ENCODE measurements at places on chromosomes 11 and 22.

- no peak for DNase-seq
Measured at GRCh38 chr11:103109818-103110388, 677 bp downstream of the DYNC2H1 start.

DNA sequence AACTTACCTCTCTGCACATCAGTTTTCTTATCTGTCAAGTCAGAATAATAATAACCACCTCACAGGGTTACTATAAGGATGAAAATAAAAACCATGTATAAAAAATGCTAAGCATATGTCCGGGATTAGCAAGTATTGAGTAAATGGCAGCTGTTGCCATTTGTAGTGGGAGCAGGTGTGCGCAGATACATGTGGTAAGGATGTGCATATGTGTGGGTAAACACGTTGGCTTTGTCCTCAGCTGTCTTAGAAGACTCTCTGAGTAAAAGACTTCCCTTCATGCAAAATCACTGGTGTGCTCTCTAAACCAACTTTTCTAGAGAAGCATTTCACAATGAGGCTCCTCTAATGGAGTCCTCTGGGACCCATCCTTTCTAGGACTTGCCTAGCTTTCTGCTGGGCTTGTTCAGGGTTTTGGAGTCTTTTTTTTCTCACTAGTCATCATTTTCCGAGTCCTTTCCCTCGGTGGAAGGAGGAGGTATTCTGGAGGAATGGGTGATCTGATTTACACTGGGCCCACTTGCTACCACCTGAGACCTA is 62.4 kb downstream of the NELL1 start:
- no peak for DNase-seq

DNA sequence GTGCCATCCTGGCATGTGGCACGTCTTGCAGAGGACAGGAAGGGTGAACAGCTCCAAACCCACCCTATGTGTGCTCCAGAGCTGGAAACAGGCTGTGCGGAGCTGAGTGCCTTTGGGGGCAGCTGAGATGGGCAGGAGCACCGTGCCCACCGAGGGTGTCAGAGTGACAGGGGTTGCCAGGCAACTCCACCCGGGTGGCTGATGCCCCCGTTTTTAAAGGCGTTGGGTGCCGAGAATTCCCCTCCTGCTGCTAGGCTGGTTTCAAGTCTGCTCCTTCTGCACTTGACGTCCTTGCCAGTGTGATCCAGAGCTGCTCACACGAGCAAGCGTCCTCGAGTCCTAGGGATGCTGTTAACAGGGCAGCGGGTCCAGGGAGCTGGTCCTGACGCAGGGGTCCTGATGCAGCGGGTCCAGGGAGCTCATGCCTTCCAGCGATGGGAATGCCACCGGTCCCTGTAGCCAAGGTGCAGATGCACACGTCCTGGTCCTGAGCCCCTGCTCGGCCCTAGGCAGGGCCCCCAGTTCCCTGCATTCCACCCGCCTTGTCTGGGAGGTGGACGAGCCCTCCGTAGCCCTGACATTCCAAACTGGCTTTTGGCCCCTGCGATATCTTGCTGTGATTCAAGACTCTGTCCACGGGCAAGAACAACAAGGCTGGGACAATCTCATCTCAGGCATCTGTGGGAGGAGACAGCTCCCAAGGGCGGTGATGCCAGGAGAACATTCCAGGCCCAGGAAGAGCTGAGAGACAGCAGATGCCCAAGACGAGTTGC is 4.9 kb downstream of the KCNQ1 start:
- DNase-seq = no peak

DNA sequence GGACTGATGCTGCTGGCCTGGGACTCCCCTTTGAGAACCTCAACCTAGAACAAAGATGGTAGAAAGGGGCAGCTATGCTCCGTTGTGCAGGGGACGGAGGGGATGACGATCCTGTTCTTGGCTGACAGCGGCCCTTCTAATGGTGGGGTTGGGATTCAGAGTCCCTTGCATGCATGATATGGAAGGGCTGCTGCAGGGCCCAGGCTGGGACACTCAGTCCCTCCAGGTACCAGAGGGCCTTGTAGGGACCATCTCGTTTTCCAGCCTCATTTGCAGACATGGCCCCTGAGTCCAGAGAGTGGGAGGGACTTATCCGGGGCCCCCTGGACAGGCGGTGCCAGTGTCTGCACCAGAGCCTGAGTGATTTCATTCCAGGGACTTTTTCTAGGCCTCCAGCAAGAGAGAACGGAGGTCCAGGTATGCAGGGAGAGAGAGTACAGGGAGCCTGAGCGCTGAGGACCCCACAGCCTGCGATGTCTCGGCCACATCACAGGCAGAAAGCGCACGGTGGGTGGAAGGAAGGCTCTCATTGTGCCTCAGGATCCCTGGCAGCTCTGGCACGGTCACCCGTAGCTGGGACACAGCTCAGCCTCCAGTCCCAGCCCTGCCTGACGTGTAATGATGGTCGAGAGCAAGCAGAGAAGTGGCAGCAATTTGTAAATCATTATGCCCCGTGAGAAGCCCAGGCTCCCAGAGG is 860.8 kb downstream of the TBC1D22A start:
- no peak for DNase-seq

DNA sequence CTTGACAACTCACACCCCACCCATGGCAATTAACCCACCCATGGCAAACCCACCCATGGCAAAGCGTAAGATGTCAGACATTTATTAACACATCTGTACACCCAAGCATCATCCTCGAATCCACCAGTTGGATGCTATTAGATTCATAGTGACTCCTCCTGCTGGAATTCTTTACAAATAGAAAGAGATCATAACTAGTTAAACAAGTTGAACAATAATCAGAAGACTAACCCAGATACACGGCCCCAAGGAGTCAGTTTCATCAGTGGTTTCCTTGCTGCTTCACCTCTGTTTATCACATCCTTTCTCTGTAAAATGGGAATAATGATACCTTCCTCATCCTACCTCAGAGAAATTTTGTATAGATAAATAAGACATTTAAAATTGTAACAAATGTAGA is 5.1 kb downstream of the GTPBP1 start:
- no peak for DNase-seq

- no peak for DNase-seq
Measured at GRCh38 chr11:64132191-64132771, 33.6 kb downstream of the MACROD1 start.

Data from T-helper 2 cell (primary cell).